Activated CD4-positive, CD25-positive, alpha-beta regulatory T cell (primary cell): ENCODE measurements at places on chromosomes 5 and 9.

DNA sequence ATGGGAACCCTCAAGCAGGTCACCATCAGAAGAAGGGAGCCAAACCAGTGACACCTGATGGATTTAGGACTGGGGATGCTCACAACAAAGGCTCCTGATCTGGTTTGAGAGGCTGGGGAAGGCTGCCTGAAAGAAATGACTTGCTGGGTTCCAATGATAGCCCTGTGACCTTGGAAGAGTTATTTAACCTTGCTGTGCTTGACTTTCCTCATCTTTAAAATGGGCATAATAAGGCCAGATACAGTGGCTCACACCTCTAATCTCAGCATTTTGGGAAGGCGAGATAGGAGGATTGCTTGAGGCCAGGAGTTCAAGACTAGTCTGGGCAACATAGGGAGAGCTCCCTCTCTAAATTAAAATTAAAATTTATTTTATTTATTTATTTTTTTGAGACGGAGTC, 63.6 kb upstream of the PSD2 start:
- DNase-seq = no peak

GRCh38 chr9:22528485-22528884, 81.9 kb downstream of the DMRTA1 start:
- DNase-seq = no peak

- DNase-seq = no peak
These were observed 746.3 kb downstream of the CDH18 start for GRCh38 chr5:19241690-19242089.

GRCh38 chr5:168066536-168067208, 224.8 kb upstream of the WWC1 start:
- no peak for DNase-seq

DNA sequence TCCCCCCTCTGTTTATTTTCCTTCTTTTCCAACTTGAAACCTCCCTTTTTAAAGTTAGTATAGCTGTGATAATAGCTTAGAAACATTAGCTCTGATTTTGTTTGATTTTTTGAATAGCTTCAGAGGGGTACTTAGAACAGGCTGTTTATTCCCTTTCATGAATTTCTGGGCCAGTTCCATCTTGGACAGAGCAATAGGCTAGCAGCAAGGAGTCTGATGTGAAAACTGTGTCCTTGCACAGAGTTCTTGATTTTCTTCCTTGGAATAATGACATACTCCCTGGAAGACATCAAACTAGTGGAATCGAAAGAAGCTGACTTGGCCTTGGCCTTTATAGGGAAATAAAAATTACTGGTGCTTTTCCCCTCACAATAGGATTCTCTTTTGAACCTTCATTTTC, 32.9 kb downstream of the NTRK2 start:
- DNase-seq = no peak

DNA sequence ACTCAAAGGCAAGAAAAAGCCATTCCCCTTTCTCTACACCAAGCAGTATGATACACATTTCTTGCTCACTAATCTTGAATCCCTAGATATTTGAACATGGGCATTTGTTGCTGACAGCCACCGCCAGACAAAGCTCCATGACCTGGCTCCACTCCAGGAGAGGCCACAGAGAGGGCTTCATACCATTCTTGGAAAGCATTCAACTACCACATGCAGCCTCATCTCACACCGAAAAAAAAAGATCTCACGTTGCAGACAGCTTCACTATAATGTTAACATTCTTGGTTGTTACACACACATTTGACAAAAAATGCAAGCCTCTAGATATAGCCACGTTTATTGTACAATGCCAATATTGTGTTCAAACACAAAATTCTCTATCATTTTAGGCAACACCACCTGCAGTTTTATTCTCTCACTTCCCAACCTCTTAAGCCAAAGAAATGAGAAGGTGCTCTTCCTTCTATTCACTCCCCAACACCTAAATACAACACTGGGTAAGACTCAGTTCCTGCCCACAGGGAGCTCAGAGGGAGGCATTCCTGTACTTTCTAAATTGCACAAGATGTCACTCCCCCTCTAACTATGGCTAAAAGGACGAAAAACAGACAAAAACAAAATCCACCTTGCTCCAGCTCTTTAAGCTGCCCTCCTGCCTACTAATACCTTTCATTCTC, 222.4 kb downstream of the TSSK1B start:
- no peak for DNase-seq

DNA sequence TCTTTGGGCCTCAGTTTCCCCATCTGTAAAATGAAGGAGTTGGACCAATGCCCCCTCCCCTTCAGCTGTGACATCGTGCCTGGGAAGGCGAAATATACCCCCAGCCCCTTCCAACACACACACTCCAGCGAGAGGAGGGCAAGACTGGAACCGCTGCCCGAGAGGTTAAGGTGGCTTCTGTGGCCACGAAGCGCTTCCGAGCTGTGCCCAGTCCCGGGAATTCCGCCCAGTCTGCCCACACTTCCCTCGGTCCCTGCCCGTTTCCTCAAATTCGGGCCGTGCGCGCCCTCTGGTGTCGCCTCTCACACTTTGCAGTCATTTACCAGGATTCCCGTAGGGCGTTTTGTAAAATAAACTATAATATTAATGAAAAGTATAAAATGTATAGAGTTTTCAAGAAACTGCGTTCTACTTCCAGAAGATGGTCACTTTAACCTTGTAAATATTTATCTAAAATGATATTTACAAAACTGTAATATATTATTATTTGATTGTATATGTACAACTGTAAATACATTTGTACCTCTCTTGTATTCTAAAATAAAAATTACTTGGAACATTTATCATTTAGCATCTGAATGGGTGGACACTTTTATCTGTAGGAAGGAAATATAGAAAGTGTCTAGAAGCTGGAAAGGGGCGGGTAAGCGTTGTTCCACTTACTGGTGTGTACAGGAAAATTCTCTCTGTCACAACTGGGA, 11.0 kb upstream of the EXOSC2 start:
- DNase-seq = peak; percentile 25

GRCh38 chr5:17402289-17403121, 95.5 kb upstream of the TAF11L2 start:
- DNase-seq = no peak

DNA sequence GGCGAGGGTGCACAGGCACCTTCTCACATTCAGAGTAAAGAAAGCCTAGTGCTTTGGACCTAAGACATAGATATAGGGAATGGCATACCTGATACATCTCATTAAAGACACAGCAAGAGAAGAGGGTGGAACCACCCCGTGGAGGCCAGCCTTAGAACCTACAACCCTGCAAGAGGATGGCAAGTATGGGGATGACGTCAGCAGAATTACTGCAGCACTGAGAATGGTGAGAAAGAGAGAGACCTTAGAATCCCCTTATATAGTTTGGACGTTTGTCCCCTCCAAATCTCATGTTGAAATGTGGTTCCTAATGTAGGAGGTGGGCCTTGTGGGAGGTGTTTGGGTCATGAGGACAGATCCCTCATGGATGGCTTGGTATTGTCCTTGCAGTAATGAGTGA, 28.2 kb upstream of the ADCY2 start:
- DNase-seq = no peak
